Activated CD8-positive, alpha-beta memory T cell treated with anti-CD3 and anti-CD28 coated beads, Interleukin-2, amount 10 ng/mL, durations not matched to agents 7 days and 5 days (primary cell): ENCODE measurements at places on chromosomes 3 and 15.

DNA sequence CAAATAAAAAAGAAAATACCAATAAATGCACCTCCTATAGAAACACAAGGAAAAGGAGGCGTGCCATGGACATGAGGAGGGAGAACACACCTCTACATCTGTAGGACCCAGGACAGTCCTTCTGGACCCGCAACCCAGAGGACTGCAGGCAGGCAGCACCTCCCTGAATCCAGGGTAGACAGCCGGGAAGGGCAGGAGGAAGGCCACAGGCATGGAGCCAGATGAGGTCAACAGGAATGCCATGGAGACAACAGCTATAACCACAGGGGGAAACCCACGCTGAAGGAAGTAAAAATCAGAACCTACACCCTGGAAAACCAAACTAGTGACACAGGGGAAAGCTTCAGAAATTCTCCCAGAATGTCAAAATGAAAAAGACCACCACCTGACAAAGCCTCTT lies 248.8 kb upstream of the NSMCE3 start:
- no peak for DNase-seq

DNA sequence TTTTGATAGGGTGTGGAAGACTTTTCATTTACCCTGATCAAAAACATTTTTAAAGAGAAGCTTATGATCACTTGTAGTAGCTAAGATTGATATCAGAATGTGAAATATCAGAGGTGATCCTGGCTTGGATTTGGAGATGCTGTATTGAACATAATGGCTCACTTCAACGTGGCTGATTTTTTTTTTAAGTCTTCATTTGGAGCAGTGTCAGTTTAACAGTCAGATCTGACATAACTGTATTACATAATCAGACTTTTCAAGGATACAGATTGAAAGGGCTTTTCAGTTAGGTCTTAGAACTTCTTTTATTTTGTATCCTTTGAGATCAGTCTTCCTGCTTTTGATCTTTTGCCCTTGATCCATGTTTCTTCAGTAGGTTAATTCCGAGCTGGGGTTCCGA lies 98.5 kb downstream of the ITPR1 start:
- no peak for DNase-seq

GRCh38 chr15:23566651-23567050 lies 1.2 kb downstream of the MKRN3 start:
- no peak for DNase-seq

- no peak for DNase-seq
Observed at GRCh38 chr3:178707311-178708031, 171.2 kb downstream of the KCNMB2 start.

DNA sequence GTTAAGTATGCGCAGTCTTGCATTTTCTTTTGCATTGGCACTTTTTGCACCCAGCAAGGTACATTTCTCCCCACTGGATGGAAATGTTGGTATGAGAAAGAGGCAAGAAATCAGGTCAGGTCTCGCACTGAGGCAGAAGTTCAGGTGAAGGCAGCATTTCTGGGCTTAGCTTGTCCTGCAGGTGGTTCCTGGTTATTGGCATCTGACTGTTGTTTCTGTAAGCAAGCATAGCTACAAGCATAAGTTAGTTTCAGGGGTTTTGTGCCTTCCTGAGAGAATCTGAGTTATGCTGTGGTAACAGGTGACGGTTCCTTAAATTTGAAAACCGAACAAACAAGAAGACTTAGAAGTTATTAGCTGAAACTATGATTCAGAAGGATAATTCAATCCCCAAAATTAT lies 139.4 kb upstream of the GRM7 start:
- DNase-seq = no peak

DNA sequence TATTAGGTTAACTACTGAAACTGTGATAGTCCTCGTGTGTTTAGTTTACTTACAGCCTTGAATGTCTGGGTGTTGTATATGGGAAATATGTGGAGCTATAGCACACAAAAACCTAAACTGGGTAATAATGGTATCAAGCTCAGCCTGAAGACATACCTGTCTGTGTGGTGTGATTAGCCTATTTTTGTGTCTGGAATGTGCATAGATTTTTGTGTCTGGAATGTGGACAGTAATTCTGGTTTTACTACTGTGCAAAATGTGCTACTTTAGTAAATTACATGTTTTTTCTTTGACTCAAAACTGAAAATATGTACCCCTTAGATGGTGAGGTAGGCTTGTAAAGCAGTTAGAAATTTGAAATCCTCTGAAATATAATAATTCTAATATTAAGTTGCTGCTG lies 43.5 kb downstream of the CHD2 start:
- DNase-seq = no peak

DNA sequence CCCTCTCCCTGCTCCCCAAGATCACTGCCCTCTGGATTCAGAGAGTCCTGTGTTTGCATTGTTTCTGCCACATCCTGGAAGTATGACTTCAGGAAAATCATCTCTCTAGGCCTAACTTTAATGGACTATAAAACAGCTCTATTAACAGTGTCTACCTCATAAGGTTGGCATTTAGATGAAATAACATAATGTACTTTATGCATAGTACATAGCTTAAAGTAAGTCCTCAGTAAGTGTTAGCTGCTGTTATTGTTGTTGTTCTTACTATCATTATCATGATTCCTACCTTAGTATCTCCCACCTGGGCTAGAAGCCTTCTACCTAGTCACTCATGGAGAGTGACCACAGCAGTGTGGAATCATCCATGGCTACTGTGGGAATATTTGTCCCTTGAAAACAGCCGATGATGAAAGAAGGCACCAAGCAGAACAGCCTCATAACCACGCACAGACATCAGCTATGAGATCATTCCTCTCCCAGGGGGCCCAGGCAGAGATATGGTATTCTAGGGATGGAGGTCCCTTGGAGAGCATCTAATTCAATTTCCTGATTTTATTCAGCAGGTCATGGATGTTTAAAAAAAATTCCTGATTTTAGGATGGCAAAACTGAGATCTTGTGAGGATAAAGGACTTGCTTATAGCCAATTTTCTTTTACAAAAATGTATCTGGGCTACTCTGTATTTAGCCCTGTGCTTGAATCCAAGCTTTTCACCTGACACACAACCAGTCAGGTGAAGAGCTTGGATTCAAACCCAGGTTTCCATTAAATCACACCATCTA lies 1.9 kb downstream of the FSD2 start:
- no peak for DNase-seq

GRCh38 chr3:196063049-196063448 lies 18.8 kb downstream of the TFRC start:
- no peak for DNase-seq

GRCh38 chr3:134607054-134608022 lies 43.5 kb downstream of the KY start:
- peak; percentile 34 for DNase-seq

- no peak for DNase-seq
Observed at GRCh38 chr3:70386846-70387245, 74.4 kb upstream of the MDFIC2 start.

GRCh38 chr3:135982404-135982761 lies 16.9 kb downstream of the PPP2R3A start:
- DNase-seq = no peak

GRCh38 chr3:64340641-64341101 lies 115.4 kb upstream of the PRICKLE2 start:
- DNase-seq = no peak

GRCh38 chr3:148957586-148957985 lies 33.8 kb upstream of the GYG1 start:
- DNase-seq = peak; percentile 54

- DNase-seq = no peak
Observed at GRCh38 chr15:62849316-62850106, 193.0 kb upstream of the TPM1 start.

DNA sequence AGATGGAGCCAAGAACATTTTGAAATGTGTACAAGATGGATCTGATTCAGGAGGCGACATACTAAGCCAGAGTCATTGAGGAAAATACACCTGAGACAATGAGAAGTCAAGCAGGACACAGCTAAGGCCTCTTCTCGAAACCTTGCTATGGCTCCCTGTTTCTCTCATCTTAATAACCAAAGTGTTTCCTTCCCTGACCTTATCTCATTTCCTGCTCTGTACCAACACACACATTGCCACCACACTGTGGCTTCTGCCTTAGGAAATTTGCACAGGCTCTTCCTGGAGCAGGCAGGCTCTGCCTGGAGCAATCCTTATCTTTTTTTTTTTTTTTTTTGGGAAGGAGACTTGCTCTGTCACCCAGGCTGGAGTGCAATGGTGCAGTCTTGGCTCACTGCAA lies 36.6 kb downstream of the OXSM start:
- no peak for DNase-seq

GRCh38 chr3:48739617-48739954 lies 22.6 kb upstream of the IP6K2 start:
- no peak for DNase-seq

DNA sequence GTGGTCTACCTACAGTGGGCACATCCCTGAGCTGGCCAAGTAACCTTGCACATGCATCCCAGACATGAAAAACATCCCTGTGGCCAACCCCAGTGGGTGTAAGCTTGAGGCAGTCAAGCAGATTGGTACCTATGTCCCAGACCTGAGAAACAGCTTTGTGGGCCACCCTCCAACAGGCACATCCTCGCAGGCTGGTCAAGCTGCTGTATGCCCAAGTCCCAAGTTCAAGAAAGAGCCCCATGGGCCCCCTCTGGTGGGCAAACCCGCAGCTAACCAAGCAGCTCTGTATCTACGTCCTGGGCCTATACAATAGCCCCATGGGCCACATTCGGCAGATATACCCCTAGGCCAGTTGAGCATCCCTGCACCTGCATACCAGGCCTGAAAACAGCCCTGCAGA lies 186.3 kb upstream of the GPR149 start:
- no peak for DNase-seq

GRCh38 chr3:7977245-7978086 lies 524.2 kb upstream of the LMCD1 start:
- no peak for DNase-seq

- no peak for DNase-seq
Observed at GRCh38 chr3:183131186-183131725, 31.3 kb downstream of the LAMP3 start.

DNA sequence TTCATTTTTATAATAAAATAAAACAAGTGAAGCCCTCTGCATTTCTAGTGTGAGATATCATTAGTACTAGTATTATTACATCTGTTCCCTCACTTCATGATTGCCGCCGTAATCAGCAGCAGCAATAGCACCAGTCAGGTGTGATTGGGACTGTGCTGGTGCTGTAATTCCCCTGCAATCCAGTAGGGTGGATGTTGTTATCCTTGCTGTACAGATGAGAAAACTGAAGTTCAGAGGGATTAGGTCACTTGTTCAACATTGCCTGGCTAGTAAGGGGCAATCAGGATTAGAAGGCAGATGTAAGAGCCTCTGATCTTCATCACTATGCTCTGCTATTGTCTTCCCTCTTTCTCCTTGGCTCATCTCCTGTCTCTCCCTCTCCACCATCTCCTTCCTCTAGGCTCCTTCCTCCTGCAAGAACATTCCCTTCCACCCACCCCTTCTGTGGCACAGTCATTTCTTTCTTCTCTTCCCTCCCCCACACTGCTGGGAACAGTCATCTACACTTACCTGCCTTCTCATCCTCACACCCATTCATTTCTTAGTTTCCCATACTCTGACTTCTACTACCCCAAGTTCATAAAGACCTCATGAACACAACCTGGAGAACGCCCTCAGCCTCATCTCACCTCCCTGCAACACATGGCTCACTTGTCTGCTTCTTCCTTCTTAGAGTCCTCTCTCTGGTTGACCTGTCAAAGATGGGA lies 29.7 kb downstream of the CRYGS start:
- DNase-seq = no peak

DNA sequence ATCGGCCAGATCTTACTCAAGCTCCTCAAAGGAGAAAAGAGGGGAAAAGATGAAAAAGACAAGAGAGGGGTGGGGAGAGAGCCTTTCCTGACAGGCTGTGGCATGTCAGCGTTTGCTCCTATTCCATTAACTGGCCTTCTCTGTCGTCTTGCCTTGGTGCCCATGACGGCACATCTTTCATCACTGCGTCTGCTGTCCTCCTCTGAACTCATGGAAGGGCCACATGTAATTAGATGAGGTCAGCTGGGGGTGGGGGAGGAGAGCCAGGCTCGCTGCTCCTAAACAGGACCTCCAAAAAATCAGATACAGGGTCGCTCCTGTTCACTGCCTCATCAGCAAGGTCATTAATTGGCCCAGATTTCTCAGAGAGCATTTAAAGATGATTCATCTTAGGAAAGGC lies 49.7 kb downstream of the LRTM1 start:
- no peak for DNase-seq

DNA sequence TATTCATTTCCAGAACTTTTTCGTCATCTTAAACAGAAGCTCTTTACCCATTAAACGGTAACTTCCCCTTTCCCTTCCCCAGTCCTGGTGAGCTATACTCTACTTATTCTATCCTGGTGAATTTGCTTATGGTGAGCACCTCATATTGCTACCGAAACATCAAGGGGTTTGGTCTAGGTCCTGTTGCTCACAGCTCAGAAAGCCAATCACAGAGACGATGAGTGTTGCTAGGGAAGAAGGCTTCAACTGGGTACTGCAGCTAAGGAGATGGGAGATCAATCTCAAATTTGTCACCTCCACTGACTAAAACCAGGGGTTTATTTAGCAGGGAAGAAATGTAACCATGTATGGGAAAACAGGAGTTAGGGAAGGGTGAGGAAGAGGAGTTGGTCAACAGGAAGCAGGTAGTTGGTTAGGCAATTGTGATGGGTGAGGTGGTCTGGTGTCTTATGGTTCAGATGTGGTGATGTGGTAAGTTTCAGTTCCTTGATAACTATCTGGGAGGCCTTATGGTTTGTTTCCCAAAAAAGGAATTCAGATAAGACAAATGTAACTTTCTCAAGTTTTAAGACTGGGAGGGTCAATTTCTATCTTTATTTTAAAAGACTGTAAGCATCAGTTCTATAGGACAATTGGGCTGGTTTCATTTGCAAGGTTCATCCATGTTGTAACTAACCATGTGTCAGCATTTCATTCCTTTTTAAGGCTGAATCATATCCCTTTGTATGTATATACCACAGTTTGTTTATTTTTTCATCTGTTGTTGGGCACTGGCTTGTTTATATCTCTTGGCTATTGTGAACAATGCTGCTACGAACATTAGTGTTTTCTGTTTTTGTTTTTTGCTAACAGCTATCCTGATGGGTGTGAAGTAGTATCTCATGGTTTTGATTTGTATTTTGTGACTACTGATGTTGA lies 24.3 kb downstream of the ARHGAP11B start:
- DNase-seq = no peak

DNA sequence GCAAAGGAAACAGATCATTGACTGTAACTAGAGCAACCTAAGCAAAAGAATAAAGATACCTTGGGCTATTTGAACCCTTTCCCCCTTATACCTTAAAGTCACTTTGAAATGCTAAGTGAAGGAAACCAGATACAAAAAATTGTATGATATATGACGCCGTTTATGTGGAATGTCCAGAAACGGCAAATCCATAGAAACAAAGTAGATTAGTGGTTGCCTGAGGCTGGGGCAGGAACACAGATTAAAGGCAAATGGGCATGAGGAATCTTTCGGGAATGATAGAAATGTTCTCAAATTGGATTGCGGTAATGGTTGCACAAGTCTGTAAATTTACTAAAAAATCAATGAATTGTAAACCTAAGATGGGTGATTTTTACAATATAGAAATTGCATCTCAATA lies 160.1 kb upstream of the CCDC54 start:
- no peak for DNase-seq

DNA sequence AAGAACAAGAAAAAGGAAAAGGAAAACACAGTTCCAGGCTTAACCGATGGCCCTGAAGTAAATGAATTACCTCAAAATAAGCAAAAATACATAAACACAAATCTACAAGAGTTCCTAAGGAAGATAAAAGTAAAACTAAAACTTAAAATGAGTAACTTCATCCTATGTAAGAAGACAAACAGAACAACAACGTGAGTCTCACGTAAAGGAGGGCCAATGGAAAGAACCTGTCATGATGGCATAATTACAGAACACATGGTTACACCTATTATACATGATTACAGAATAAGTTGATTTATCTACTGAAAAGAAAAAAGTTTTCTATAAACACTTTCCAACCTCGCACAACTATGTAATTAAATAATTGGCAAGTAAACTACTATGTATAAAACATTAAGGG lies 42.1 kb downstream of the ADAM10 start:
- DNase-seq = no peak
